ENCODE measurements at places on chromosomes 13 and 19.

GRCh38 chr19:3080286-3080685 is 13.9 kb upstream of the GNA11 start:
- DNase-seq = peak; percentile 37

DNA sequence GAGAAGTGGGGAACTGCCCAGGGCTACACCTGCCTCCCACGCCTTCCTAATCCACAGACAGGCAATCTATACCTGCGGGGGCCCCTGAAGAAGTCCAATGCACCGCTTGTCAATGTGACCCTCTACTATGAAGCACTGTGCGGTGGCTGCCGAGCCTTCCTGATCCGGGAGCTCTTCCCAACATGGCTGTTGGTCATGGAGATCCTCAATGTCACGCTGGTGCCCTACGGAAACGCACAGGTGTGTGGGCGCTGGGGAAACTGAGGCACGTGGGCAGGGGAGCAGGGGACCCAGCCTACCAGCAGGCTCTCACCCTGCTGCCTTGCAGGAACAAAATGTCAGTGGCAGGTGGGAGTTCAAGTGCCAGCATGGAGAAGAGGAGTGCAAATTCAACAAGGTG is 1.4 kb downstream of the IFI30 start:
- DNase-seq = no peak

GRCh38 chr13:106686163-106686562 is 118.2 kb upstream of the ARGLU1 start:
- DNase-seq = no peak

DNA sequence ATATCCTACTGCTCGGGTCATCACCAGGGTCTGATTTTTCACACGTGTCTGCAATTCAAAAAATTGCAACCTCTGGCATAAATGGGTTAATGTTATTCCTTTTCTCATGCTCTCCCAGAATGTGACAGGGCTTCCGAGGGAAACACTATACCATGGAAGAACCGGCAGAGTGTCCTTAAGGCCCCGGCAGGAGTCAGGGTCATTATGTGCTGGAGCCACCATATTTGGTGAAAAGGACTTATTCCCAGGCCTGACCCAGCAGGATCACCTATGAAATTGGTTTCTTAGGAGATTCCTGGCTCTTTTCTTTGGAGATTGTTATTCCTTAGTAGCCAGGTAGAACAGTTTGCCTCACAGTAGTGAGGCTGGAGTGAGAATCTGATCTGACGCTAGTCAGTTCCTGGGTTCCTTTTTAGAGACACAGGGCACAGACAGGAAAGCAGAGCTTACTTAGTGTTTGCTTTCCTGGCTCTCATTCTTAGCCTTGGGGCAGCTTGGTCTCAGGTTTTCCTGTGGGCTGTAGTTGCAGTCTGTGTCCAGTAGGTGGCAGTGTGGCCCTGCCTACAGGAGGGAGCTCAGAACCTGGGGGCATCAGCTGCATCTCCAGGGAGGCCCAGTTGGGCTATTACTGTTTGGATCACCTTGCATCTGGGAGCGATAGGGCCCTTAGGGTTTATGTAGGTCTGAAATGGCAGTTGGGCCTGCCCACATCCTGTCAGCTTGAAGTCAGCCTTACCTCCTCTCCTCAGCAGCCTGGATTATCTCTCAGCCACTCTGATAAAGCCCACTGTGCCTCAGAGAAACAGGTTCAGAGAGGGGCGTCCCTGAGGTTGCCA is 12.4 kb downstream of the SNRNP70 start:
- DNase-seq = peak; percentile 33

DNA sequence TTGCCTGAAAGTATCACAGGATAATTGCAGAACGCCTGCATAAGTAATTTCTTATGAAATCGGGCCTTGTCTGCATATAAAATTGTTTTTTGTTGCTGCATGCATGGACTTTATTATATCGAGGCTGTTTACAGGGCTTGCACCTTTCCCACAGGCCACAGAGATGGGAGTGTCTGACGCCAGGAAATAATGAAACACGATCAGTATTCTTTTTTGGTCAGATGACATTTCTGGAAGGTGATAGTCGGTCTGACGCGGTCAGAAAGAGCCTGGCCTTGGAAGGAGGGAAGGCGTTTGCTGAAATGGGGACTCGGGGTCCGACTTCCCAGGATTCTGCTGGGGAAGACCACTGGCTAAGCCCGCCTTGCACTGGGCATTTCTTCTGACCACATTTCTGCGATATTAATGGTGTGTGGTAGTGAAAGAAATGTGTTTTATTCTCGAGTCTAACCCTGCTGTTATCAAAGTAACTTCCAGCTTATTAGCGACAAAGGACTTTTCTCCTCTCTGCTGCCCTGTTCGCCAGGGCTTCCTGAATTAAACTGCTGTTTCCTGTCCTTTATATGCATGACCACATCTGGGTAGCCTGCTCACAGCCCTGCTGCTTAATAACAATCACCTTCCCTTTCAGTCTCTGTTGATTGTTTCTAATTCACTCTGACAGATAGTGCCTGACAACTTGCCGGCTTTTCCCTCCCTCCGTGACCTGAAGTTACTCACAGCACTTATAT is 11.6 kb upstream of the ZNF536 start:
- DNase-seq = no peak

GRCh38 chr19:5128251-5128935 is 159.5 kb downstream of the KDM4B start:
- DNase-seq = no peak

DNA sequence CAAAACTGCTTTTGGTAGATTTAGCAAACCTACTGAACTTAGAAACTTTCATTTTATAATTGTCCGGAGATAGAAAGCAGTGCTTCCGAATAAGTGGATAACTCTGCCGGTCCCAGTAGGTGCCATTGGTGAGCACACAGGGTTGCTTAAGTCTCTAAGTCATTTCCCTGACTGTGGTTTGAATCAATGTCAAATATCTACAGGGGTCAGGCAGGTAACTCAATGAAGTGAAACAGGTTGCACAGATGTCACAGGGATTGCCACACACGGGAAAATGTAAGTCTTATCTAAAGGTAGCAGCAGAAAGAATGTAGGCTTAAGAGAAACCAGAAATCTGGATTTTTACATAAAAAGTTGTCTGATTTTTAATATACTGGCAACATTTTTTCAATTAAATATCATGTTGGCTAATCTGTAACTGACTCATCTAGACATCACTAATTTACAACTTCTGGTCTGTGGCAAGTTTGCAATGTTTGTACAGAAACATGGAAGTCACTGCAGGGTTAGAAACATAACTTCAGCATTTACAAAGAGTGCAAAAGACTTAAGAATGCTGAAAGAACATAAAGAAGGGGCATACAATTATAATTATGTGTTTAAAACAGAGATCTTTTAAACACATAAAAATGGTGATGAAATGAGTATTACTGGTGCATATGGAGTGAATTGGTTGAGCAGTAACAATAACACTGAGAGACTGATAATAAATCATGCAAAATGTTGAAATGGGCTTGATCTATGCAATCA is 14.3 kb upstream of the LRRC63 start:
- DNase-seq = no peak

DNA sequence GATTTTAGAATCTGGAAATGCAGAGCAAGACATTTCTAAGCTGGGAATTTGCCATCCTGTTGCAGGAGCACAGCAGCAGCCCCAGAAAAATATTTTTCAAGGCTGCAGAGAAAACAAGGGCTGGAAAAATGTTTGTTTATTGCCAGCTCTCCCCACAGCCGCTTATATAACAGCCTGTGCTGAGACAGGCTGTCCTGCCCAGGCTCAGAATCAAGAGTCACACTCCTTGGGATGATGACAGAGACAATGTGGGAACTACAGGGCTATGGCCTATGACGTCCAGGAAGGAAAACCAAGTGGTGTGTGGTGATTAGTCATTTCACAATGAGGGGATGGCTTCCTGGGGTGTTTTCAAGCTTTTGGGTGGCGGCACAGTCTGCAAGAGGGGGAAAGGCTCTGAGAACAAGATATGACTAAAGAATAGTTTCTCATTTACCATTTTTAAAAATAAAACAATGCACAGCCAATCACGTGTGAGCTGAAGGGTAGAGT is 136.3 kb upstream of the SERP2 start:
- DNase-seq = peak; percentile 83

DNA sequence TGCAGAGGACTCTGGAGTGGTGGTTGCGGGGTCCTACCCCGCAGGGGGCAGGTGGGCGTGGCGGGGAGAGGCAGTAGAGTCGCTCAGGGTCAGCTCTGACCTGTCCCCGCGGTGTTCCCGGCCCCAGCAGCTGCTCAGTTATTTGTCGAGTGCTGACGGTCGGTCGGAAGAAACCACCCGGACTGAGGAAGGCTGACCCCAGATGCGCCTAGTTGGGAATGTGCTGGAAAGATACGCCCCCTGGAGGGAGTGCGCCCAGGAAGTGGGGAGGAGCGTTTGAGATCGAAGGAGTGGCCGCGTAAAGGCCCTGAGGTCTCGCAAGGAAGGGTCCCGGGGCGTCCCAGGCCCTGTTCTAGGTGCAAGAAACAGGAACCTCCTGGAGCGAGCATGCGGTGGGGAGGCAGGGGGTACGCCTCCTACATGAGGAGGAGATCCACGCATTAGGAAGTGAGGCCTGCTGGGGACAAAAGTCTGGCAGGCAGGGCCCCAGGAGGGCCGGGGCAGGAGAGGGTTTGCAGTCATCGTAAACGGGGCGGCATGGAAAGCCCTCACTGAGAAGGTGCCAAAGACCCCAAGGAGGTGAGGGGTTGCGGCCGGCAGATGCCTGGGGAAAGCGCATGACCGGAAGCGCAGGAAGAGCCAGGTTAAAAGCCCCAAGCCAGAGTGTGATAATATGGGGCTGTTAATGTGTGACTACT is 9.2 kb downstream of the CCDC8 start:
- DNase-seq = no peak

DNA sequence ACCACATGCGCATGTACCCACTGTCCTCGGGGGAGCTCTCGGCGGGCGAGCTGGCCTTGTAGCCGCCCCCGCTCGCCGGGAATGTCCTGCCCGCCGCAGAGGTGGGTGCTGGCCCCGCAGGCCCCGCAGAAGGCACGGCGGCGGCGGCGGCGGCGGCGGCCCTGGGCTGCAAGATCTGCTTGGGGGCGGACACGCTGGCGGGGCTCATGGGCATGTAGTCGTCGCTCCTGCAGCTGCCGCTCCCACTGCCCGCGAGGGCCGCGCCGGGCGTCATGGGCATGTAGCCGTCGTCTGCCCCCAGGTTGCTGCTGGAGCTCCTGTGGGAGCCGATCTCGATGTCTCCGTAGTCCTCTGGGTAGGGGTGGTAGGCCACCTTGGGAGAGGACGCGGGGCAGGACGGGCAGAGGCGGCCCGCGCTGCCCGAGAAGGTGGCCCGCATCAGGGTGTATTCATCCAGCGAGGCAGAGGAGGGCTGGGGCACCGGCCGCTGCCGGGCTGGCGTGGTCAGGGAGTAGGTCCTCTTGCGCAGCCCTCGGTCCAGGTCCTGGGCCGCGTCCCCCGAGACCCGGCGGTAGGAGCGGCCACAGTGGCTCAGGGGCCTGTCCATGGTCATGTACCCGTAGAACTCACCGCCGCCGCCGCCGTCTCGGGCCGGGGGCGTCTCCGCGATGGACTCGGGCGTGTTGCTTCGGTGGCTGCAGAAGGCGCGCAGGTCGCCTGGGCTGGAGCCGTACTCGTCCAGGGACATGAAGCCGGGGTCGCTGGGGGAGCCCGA is 2.4 kb downstream of the IRS2 start:
- DNase-seq = no peak

Measured in smooth muscle cell of the brain vasculature (primary cell).